HL-60 (cell line): ENCODE measurements at places on chromosomes 5 and 9.

- DNase-seq, result no peak
These were observed 95.7 kb downstream of the KCNT1 start for GRCh38 chr9:135797507-135798262.

DNA sequence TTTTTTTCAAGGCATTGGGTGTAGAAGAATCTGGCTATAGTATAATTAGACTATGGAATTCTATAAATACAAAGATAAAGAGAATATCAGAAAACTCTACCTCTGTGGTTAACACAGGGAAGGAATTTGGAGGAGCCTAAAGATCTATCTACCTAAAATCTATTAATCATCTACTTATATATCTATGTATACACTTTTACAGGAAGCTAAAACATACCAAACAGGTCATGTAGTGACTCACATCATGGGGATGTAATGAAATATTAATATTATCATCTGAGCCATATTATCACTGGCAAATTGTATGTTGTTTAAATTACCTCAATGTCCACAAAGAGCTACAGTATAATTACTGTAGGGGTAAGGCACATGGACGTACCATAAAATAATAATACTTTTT is 1748.2 kb downstream of the EFNA5 start:
- no peak for DNase-seq

DNA sequence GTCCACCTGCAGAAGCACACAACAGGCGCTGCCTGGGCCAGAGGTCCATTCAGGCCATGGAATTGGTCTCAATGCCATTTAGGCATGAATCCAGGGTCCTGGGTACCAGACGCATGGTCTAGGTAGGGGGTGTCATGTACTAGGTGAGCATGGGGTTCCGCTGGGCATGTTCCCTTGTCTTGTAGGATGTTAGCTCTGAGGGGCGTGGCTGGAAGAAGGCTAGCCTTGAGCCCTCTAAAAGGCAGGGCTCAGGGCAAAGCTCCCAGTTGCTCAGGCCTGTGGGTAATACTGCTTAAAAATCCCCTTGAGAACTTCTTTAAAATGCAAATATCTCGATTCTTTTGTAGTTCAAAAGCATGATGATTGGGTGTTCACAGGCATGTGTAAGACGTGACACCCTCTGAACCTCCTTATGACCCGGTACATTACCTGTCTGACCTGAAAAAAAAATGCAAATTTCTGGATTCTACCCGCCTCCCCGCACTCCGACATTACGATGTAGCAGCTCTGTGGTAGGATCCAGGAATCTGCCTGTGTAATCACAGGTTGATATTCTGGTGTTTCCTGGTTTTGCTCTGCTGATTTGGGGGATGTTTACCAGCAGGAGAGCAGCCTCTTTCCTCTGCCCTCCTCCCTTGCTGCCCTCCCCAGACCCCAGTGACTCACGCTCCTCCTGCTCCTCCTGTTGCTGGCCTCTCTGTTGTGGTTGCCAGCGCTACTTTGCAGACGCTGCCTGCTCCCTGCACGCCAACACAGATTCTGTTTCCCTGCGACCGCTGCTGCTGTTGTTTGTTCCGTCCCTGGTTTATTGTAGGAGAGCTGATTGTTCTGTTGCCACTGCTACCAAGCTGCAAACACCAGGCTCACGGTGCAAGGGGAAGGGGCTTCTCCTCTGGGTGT is 5.7 kb downstream of the TMC1 start:
- DNase-seq, result peak; percentile 81

- no peak for DNase-seq
These were observed 8.8 kb upstream of the SCGB3A1 start for GRCh38 chr5:180599981-180600553.

DNA sequence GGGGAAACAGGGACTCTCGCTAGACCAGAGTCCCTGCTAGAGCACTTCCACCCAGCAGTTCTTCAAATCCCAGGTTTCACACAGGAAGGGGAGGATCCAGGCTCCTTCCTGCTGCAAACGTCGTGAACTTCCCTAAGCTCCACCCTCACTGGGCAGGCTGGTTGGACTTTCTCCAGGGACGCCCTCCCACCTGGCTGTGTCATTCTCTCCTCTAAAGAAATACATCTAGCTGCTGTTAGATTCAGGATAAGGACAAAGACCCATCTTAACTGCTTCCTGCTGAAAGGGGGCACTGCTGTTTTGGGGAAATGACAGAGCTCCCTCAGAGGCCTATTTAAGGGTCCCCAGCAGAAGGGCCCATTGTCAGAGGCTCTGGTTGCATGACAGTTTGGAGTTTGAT is 230.7 kb downstream of the SEMA6A start:
- DNase-seq, result no peak

DNA sequence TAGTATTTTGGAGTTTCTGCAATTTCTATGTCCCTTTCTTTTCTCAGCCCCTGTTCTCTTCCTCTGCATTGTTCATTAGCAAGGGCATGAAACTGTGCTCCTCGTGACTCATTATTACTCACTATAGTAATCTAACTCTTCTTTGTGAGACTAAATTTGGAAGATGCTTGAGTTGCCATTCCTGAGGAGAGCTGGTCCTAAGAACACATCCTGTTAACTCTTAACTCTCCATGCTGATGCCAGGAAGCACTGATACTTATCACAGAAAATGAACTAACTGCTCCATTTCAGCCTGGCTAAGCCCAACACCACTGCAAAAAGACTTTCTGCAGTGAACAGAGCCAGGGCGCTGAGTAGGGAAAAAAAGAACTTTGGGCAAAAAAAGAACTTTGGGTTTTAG is 10.6 kb upstream of the CSNK1A1 start:
- no peak for DNase-seq

DNA sequence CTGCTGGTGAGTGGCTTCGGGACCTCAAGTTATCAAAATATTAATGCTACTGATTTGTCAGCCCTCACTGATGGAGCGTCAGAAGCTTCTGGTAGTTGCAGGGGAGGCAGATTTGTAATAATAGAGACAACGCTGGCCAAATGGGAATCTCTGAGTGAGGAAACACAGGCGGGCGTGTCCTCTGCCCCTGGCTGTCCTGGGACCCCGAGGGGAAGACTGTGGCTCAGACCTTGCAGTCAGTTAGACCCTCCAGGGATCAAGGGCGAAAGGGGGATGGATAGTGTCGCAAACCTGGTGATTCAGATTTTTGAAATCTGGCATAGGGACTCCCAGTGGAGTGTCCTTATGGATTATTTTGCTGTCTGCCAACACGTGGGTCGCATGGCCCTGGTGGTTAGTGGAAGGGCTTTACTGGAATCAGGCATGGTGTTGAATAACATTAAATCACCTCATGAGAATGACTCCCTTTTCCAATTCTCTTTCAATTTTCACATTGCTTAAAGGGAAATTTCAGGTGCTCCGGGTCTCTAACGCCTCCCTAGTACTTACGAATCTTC is 35.1 kb upstream of the NTNG2 start:
- no peak for DNase-seq
